ENCODE measurements at places on chromosomes 16 and 17.

DNA sequence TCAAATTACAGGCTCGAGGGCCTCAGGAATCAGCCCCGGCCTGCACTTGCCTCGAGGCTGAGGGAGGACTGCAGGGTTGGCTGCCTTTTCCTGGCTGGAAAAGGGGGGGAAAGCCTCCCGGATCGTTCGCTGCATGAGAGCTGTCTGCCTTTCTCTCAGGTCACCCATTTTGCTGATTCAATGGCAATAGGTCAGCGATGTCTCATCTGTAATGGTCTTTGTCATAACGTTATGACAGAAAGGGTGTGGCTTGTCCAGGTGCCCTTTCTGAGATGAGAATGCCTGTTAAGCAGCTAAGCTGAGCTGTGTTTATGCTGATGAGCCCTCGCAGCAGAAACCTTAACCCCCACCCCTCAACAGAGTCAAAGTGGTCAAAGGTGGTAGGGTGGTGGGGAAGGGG is 81.8 kb downstream of the AKAP1 start:
- no peak for DNase-seq

GRCh38 chr16:23494188-23494587 is 16.1 kb downstream of the GGA2 start:
- DNase-seq: no peak

GRCh38 chr17:40260528-40260927 is 27.2 kb upstream of the CDC6 start:
- no peak for DNase-seq

- no peak for DNase-seq
Observed at GRCh38 chr17:52178012-52178411, 19.5 kb upstream of the CA10 start.

- DNase-seq: no peak
Observed at GRCh38 chr16:88991813-88992350, 14.9 kb upstream of the CBFA2T3 start.

- DNase-seq: peak; percentile 71
Observed at GRCh38 chr17:74016461-74016860, 187.0 kb upstream of the RPL38 start.

DNA sequence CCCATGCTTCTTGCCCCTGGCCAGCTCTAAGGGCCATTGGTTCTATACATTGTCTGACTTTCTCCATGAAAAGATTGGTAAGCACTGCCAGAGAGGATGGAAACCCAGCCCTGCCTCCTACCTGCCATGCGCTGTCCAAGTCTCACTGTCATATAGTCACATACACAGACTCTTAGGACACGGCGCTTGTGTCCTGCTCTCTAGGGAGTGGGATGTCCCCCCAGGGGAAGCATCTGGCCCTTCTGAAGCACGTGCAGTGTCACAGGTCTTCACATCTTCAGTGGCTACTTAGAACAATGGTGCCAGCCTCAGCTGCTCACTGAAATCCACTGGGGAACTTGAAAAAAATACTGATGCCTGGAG is 38.7 kb downstream of the MYO18A start:
- DNase-seq: peak; percentile 62

DNA sequence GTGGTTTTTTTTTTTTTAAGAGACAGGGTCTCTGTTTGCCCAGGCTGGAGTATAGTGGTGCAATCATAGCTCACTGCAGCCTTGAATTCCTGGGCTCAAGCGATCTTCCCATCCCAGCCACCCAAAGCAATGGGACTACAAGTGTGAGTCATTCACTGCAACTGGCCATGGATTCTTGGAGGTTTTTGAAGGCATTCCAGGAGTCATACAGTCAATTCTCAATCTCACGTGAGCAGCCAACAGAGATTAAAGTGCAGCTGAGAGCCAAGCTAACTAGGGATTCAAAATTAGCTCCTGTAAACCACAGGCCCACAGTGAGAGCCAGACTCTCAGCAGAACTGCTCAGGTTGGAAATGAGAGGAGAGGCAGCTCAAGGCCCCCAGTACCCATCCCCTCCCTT is 30.2 kb downstream of the XPO6 start:
- DNase-seq: peak; percentile 29

DNA sequence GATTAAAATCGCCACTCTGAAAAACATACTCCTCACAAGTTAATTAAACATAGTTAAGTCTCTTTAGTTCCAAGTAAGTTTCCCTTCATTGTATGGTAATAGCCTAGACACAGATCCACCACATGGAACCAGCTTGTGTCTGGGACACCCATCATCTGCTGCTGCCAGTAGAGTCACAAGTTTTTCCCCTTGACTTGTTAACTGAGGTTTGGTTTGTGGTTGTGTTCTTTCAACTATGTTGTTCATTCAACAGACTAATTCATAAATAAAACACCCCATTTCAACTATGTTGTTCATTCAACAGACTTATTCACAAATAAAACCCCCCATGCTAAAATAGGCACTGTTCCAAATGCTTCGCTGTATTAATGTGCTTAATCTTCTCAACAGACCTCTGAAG is 24.4 kb downstream of the YWHAE start:
- DNase-seq: no peak

DNA sequence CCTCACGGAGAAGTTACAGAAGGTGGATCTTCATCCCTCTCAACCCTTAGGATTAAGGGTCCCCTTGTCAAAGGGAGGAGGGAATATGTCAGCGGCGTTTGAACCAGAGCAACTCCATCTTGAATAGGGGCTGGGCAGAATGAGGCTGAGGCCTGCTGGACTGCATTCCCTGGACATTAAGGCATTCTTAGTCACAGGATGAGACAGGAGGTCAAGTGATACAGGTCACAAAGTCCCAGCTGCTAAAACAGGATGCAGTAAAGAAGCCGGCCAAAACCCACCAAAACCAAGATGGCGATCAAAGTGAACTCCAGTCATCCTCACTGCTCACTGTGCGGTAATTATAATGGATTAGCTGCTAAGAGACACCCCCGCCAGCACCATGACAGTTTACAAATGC is 36.7 kb downstream of the RBFOX3 start:
- no peak for DNase-seq

DNA sequence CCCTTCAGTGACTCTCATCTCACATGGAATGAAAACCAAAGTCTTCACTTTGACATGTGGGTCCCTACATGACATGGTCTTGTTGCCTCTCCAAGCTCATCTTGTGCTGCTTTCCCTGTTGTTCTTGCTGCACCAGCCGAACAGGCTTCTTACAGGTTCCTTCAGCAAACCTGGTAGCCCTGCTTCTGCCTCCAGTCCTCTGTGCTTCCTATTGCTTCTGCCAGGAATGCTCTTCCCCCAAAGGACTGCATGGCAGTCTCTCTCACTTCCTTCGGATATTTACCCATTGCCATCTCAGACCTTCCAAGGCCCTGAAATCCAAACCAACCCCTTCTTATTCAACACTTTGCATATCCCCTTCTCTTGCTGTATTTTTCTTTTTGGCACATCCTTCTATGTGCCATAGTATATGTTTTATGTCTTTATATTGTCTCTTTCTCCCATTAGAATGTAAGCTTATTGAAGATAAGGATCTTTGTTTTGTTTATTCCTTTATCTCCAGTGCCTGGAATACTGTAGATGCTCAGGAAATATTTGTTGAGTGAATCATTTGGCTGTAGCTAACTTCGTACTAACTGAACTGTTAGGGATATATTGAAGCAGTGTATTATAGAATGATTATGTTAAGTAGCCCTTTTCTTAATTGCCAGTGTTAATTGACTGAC is 57.9 kb upstream of the SLC12A3 start:
- no peak for DNase-seq

- DNase-seq: no peak
Observed at GRCh38 chr17:16025202-16025601, 25.6 kb downstream of the TTC19 start.

GRCh38 chr16:3793161-3793576 is 75.8 kb upstream of the TRAP1 start:
- DNase-seq: no peak

- DNase-seq: peak; percentile 71
Observed at GRCh38 chr17:73635101-73635817, 9.0 kb downstream of the SDK2 start.

DNA sequence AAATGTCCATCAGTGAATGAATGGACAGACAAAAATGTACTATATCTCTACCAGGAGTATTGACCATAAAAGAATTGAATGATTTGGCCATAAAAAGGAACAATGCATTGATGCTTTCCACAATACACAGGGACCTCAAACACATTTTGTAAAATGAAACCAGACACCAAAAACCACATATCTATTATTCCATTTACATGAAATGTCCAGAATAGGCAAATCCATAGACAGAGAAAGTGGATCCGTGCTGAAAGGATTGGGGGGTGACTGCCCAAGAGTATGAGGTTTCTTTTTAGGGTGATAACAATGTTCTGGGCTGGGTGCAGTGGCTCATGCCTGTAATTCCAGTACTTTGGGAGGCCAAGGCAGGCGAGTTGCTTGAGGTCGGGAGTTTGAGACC is 6.9 kb upstream of the LITAF start:
- DNase-seq: no peak

DNA sequence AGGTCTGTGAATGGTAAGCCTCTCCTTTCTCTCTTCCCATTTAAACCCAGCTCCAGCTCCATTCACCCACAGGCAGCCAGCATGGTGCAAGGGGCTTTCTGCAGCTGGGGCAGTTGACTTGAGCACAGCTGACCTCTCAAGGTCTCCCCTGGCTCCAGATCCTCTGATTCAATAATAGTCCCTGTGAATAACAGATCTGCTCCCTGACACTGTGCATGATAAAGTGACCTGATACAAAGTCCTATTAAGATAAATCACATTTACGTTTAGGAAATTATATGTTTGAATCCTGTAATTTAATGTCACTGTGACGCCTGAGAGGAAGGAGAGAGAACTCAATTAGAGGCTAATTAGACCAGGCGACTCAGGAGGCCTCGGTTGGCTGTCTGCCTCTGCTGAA is 540.4 kb upstream of the CDH11 start:
- no peak for DNase-seq

DNA sequence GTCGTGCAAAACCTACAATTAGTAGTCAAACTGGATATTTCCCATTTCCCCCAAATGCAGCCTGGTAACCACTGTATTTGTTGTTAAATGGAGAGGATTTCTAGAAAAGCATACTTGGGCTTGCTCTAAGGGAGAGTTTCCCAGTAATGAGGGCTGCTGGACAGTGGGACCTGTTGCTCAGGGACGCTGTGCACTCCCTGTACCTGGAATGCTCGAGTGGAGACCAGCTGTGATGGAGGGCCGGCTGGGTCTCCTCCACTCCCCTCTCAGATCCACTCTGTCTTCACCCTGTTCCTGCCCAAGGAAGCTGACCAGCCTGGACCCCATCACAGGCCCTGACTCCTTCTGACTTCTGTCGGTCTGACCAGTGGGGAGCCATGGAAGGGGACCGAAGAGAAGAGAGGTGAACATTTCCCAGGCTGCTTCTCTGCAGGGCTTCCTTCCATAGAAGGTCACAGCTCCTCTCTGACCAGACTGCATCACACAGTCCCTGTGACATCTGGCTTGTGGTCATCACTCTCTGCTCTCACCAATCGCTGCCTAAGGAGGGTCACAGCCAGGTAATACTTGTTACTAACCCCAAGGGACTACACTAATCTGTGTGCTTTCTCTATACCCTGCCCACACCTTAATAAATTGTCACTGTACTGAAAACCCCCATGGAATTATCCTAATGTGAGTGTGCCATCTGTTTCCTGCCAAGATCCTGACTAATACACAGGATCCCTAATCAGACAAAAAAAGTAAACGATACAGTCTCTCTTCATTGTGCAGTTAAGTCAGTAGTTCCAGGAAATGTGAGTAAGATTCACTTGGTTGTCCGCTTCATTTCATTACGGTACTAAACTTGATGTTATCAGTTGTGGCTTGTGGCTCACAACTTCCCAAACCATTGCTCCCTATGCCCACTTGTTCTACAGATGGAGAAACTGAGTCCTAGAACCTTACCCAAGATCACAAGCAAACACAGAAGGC is 102.4 kb downstream of the CCT6B start:
- no peak for DNase-seq

GRCh38 chr16:70152578-70153302 is 20.8 kb upstream of the CLEC18C start:
- no peak for DNase-seq

DNA sequence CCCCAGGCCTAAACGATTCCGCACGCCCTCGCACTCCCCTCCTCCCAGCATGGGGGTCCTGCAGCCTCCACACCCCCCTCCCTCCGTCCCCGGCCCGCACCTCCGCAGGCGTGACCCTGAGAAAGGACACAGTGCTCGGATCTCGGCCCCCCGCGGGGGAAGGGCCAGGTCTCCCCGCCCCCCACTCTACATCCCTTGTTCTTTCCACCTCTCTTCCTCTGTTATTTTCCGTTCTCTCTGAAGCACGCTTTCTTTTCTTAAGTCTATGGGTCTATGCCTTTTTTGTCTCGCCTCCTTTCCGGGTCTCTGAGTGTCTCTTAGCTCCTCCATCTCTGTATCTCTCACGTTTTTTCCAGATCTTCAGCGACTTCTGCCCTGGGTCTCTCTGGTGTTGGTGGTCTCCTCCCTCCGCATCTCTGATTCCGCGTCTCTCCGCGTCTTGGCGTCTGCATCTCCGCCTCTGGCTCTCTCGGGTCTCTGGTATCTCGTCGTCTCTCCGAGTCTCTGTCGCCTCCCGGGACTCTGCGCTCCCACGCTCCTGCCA is 2.1 kb upstream of the HES7 start:
- DNase-seq: peak; percentile 80

DNA sequence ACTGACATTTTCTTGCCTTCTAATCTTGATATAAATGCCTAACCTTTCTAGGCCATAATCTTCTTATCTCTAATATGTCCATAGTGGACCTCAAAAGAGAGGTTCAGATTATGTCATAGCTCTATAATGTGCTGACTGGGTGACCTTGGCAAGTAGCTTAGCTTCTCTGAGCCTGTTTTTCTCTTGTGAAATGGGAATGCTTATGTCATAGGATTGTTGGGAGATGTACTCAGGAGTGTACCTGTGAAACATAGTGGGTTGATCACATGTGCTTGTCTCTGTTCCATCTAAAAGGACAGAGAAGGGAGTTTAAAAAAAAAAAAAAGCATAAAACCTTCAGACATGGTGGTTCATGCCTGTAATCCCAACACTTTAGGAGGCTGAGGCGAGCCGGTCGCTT is 2.4 kb downstream of the MED9 start:
- DNase-seq: no peak

GRCh38 chr17:80845863-80846671 is 145.6 kb upstream of the CHMP6 start:
- DNase-seq: no peak

DNA sequence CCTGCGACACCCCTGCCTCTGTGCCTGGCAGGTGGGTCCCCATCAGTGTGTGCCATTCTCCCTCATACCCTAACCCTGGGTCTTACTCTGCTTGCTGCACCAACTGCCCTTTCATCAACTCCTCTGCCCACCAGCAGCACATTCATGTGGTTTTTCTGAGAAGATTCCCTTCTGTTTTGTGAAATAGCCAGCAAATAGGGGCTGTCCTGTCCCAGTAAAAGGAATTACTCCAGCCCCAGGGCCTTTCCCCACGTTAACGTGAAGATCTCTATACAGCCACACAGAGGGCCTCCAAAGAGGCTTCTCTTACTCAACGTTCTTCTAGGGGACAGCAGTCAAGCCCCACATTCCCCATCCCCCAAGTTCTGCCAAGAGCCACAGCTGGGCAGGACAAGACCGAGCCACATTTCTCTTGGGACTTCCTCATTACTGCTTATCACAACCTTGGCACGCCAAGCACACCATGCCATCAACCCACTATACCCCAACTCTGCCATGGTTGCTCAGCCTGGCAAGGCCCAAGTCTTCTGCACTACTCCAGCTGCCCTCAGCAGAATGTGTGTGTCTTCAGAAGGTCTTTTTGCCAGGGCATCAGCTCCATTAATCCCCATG is 18.7 kb upstream of the CCL2 start:
- DNase-seq: no peak
